ENCODE measurements at places on chromosomes 2 and 18.
A peak's percentile ranks its signal among the peaks of the same experiment; 100 is the strongest.

- DNase-seq = no peak
These were observed 398.5 kb upstream of the FIGN start for GRCh38 chr2:164134336-164134735.

- no peak for DNase-seq
These were observed 359.2 kb upstream of the ID2 start for GRCh38 chr2:8322634-8323033.

GRCh38 chr2:239908744-239909143 is 116.4 kb downstream of the NDUFA10 start:
- DNase-seq = peak; percentile 18

GRCh38 chr2:15673919-15674636 is 82.4 kb downstream of the DDX1 start:
- DNase-seq = no peak

DNA sequence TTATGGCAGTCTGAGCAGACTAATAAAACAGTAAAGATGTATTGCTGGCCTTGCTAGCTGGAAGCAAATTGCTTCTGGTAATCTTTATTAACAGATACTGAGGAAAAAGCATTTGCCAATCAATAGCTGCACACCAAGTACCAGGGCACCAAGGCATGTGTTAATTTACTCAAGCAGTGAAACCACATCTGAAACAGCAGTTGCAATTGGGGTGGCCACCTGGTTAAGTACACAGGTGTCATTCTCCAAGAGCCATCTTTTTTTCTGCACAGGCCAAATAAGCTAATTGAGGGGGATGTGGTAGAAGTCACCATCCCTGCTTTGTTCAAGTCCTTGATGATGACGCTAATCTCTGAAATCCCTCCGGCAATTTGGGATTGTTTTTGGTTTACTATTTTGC is 8.6 kb upstream of the SEH1L start:
- DNase-seq = no peak

GRCh38 chr2:189500456-189501160 is 59.3 kb downstream of the WDR75 start:
- no peak for DNase-seq

DNA sequence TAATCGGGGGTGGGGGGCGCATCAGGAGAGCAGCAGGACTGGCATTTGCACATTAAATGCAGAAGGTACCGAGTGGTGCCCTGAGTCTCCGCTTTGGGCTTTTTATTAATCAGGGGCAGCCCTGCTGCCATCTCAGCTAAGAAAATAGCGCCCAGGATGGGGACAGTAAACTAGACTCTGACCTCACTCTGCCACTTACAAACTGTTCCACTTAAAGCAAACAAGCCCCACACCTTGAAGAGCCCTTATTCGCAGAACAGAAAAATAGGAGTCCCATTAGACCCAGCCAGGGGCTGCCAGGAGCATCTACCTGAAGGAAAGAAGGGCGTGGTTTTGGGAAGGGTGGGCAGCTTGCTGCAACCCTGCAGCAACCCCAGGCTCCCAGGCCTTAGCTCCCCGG is 165.3 kb downstream of the TNS1 start:
- peak; percentile 32 for DNase-seq

- no peak for DNase-seq
These were observed 55.9 kb downstream of the CDCA7 start for GRCh38 chr2:173410579-173410978.

DNA sequence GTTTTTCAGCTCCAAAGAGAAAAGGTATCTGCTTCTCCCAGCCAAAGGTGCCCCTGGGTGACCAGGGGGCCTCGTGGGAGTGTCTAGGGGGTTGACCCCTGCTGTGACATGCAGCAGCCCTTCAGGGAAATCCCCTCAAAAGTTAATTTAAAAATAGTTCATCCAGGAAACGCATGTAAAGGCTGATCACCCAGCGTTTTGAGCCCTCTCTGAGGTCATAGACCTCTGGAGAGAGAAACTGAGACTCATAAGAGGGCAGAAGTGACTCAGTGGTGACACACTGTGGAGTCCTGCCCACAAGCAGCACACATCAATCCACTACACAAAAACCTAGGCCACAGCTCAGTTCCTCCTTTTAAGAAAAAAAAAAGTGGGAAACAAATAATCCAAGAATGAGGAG is 11.9 kb downstream of the GAL3ST2 start:
- no peak for DNase-seq

DNA sequence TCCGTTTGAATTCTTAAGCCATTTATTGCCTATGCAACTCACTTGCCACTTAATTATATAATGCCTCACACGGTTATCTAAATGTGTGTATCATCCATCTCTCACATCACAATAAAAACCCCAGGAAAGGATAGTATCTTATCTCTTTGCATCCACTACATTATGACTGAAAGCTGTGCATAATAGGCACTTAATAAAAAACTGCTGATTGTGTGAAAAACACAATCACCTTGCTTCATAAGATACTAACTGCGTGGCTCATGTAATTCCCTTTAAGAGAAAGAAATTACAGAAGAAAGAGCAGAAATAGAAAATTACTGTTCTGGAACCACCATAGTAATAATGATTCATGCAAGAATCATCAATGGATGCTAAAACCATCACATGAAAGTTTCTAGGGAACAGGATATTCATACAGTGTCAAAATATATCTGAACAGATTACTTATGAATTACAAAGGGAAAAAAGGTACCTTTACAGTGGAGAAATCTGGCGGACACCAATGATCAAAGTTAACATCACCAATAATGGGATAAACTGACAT is 29.3 kb downstream of the CUL3 start:
- DNase-seq = no peak

DNA sequence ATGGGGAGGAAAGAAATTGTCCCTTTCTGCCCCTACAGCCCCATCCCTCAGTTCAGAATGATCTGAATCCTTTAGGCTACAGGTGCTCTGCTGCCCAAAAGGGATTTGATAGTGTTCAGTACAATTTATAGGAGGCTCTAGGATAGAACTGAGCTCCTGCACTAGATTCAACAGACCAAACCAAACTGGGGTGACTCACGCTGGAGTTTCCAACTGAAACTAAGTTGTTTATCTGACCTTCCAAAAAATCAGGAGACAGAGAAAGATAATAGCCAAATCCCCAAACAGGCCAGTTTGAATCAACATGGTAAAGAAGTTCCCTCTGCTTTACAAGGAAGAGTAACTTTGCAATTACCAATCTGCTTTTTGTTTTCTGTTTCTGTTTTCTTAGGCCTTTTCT is 72.7 kb upstream of the MBOAT2 start:
- DNase-seq = no peak

GRCh38 chr2:46385786-46386577 is 88.8 kb downstream of the EPAS1 start:
- no peak for DNase-seq

DNA sequence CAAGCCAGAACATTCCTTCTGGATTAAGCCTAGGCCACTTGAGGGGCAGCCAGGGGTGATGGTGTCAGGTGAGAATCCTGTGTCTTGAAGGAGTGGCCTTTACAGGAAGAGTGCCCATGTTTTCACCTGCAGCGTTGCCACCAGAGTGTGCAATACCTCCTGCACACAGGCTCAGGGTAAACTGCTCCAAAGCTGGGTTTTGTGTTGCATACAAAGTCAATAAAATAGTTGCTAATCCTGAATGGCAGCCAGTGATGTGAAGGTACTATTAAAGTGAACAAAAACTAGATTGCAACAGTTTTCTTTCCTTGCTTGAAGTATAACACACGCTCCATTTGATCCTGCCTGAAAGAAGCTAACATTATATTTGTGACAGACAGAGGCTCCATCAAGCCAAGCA is 64.4 kb upstream of the NRP2 start:
- no peak for DNase-seq

GRCh38 chr2:197452754-197453122 is 614 bp upstream of the COQ10B start:
- DNase-seq = no peak
